Lower leg skin (tissue), 4 donors: ENCODE measurements at places on chromosomes 12 and 14. TPM values are rescaled to one million over a fixed set of nuclear protein-coding genes. Genes with fewer than 3 reads are reported as not detected.

DNA sequence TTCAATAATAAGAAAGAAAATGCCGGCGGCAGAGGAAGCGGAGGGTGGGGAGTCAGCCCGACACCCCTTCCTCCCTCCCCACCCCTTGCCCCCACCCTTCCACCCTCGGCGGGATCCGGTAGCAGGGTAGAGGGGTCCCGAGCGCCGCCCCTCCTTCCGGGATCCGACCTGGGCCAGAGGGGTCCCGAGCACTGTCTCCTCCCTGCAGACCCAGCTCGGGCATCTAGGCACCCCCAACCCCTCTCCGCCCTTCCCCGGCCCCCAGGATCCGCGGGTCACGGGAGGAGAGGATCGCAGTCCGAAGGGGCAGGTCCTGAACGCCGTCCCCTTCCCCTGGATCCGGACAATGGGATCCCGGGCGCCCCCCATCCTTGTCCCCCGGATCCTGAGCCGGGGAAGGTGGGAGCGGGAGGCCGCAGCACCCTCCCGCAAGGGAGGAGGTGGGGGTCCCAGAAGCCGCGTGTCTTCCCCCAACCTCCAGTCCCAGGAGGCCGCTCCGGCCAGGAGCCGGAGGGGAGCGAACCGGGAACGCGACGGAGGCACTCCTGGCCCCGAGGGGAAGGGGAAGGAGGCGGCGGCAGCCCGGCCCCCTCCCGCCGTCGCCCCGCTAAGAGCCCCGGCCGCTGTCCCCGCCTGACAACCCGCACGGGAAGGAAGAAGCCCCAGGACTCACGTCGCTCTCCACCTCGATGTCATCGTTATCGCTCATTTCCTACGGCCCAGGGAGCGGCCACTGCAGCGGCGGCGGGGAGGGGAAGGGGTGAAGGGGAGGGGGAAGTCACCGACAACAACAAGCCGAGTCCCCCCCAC is 481 bp downstream of the MAX start:
- DNase-seq, result peak; percentile 88

DNA sequence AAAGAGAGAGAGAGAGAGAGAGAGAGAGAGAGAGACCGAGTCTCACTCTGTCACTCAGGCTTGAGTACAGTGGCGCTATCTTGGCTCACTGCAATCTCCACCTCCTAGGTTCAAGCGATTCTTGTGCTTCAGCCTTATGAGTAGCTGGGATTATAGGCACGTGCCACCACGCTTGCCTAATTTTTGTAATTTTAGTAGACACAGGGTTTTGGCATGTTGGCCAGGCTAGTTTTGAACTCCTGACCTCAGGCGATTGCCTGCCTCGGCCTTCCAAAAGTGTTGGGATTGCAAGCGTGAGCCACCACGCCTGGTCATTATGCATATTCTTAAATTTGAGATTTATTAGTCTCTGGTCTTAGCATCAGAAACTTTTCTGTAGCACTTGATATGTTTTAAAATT is 317.9 kb upstream of the ATP2B1 start:
- no peak for DNase-seq

DNA sequence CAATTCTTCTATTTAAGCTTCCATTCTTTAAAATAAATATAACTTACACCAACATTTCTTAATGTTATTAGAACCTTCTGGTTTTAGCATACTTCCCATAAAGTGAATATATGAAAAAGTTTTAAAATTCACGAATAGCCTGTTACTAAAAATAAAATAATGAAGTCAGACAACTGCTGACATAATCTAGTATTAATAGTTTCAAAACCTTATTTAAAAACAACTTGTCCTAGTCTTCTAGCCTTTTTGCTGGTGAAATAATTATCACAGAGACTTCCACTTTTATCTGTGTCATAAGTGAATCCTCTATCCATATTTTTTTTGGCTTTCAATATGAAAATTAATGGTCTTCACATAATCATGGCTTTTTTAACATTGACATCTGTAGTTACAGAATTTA is 93.8 kb upstream of the MON2 start:
- DNase-seq, result no peak

The NRIP2 gene
- 0.42 TPM for total RNA-seq

The CIROP gene
- not detected for total RNA-seq

The LRTM2 gene
- total RNA-seq, result not detected

The CCDC60 gene
- not detected for total RNA-seq

The RAD9B gene
- 1.0 TPM for total RNA-seq

The TSHR gene
- 1.1 TPM for total RNA-seq
